ENCODE measurements at places on chromosomes 2 and 18.

DNA sequence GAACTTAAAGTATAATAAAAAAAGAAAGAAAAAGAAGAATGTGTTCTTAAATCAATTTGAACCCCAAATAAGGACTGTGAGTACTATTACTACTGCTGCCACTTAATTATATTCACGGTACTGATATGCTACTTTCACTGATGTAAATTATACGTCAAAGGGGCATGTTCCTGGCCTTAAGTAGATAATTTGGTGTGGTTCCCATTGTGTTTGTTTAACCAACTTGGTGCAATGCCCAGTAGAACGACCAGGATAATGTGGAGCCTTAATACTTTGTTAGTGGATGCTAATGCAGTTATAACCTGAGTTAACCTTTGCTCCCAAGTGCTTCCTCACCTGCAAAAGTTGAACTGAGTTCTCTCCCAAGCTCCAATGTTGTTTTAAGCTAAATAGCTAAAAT lies 142.0 kb downstream of the NR4A2 start:
- DNase-seq, result no peak

- no peak for DNase-seq
Measured at GRCh38 chr2:100986157-100986556, 15.9 kb upstream of the RPL31 start.

DNA sequence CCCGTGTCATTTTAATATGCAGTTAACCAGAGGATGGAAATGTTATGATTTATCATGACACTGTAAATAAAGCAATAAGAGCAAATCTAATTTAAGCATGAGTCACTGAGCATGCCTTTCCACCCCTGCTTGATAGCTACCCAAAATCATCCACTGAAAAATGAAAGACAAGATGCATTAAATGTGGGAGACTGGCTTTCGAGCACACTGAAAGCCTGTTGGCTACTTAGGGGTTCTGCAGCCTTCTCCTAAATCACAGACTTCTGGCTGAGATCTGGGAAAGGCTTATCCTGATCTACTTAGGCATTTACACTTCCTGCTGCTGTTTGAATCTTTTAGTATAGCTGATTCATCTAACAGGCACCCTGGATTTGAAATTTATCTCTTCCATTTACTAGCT lies 778.3 kb upstream of the CDH7 start:
- peak; percentile 72 for DNase-seq

- DNase-seq, result peak; percentile 76
Measured at GRCh38 chr2:149180226-149180875, 141.9 kb downstream of the LYPD6B start.

- no peak for DNase-seq
Measured at GRCh38 chr2:213537579-213537978, 253.3 kb downstream of the SPAG16 start.

GRCh38 chr2:19775838-19776237 lies 125.9 kb downstream of the TTC32 start:
- peak; percentile 15 for DNase-seq

GRCh38 chr2:7437716-7438632 lies 520.8 kb downstream of the RNF144A start:
- DNase-seq, result no peak

DNA sequence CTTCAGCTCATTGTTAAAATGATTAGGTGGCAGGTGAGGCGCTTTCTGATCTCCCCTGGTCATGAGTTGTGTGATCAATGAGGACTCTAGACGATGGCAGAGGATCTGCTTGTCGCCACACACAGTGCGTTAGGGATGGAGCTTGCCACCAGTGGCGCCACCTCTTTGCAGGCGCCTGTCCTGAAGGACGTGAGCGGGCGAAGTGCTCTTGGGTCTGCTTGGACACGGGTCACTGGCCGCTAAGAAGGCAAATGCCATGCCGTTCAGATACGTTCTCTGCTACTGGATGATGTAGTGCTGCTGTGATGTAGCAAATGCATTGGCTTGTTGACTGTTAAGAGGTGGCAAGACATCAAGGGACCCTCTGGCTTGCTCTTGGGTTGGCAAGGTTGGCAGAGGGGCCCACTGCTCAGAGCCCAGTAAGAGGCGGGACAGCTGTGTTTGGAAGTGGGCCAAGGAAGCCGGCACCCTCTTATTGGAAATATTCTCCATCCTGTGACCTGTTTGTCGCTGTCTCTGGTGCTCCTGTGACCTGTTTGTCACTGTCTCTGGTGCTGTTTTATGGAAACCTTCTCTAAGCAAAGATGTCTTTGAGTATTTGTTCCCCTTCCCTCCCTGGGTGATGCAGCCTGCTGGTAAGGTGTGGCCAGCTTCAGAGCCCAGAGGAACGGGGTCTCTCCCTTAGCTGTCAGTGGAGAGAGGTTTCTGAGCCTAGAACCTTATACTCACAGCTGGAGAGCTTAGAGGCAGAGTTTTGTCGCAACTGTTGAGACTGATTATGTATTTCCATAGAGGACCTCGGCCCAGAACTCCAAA lies 14.6 kb downstream of the LDLRAD4 start:
- DNase-seq, result no peak

- DNase-seq, result no peak
Measured at GRCh38 chr2:239958473-239958765, 66.7 kb downstream of the NDUFA10 start.

DNA sequence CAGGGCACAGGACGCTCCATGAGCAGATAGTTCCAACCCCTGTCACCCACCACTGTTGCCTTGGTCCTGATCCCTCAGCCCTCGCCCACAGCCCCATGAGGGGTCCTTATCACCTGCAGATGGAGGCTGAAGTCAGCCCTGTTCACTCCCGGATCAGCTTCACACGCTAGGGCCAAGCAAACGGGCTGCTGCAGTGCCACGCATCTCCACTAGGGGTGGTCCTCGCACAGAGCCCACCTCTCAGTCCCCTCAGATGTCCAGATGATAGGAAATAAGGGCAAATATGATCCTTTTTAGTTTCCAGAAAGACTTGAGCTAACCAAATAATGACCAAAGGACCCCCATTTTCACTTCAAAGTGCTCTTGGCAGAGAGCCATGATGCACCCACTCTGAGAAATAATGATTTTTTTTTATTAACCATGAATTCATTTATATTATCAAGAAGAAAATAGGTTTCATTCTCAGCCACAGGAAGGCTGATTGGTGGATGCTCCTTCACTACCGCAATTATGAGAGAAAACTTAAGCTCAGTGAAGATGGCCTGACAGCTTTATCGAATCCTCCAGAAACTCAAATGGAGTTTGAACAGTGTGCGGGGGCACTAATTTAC lies 71.9 kb upstream of the KLHL29 start:
- peak; percentile 15 for DNase-seq

- no peak for DNase-seq
Measured at GRCh38 chr2:234026693-234027254, 23.7 kb upstream of the SPP2 start.

- DNase-seq, result no peak
Measured at GRCh38 chr2:208820014-208820688, 413.6 kb downstream of the PTH2R start.

GRCh38 chr2:11679486-11680181 lies 9.6 kb upstream of the NTSR2 start:
- no peak for DNase-seq

- DNase-seq, result no peak
Measured at GRCh38 chr18:66874375-66874774, 270.5 kb upstream of the CDH19 start.

- DNase-seq, result no peak
Measured at GRCh38 chr2:1818404-1818803, 74.1 kb upstream of the PXDN start.

All from fibroblast of skin of right quadriceps (primary cell).